ENCODE measurements at places on chromosomes 16 and 17.

DNA sequence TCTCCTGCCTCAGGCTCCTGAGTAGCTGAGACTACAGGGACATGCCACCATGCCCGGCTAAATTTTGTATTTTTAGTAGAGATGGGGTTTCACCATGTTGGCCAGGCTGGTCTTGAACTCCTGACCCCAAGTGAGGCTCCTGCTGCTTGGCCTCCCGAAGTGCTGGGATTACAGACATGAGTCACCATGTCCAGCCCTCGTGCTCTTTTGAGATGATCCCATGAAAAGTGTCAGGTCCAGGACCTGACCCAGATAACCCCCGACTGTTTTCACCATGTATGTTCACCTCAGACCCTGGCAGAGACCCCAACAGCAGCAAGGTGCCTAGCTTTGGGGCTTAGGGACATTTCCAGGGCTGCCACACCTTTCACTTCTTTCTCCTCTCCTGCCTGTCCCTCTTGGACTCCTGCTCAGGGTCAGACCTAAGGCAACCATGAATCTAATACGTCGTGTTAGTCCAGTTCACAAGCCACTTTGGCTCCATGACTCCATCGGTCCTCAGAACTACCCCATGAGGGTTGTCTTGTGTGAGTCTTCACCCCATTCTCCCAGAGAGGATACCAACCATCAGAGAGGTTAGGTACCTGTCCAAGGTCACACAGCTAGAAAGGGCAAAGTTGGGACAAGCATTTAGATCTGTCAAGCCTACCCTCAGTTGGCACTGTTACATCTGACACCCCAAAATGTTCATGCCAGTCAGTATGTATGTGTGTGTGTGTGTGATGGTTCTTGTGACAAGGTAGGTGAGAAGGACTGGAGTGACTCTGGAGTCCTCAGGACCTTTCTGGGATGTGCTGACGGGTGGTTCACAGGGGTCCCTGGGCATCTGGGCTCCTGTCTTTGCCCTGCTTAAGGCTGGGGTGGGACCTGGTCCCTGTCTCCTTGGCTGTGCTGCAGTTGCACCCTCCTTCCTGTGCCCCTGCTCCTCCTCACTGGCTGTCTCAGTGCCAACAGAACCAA, 23.1 kb upstream of the MAP3K14 start:
- DNase-seq: no peak

DNA sequence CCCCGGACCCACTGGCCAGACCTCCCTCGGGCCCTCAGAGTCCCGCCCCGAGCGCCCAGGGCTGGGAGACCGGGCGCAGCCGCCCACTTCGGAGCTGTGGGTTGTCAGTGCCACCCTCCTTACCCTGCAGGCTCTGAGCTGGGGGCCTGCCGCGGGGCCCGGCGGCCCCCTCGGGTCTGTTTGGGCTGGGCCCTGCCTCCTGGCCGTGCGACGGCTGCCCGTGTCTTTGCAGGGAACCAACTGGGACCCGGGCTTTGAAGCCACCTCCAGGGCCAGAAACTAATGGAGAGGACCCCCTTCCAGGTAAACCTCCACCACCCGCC, 443 bp downstream of the TEDC2 start:
- DNase-seq: no peak

GRCh38 chr17:42773290-42774035, at the start of gene VPS25:
TSS of gene VPS25 (plus strand) at chr17:42773449. CDS start at chr17:42773476, 27 bp downstream.
- DNase-seq: peak; percentile 85

DNA sequence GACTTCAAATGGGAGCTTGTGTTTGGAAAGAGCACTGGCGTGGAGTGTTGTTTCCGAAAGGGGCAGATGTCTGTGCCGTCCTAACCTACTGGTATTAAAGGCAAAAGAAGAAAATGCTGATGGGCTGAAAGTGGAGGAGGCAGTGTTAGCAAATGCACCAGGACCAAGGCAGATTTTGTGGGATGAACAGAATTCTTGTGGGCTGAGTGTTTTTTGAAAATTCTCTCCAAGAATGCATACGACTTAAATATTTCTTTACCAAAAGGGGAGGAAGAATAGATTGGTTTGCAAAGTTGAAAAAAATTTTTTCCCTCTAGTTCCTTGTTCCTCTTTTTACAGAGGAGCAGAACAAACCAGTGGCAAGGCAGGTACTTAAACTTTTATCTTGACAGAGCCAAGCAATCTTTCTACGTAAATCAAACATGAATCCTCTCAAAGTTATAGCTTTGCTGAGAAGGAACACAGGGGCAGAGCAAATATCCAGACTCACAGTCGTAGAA, 16.8 kb downstream of the MARCHF10 start:
- DNase-seq: no peak

DNA sequence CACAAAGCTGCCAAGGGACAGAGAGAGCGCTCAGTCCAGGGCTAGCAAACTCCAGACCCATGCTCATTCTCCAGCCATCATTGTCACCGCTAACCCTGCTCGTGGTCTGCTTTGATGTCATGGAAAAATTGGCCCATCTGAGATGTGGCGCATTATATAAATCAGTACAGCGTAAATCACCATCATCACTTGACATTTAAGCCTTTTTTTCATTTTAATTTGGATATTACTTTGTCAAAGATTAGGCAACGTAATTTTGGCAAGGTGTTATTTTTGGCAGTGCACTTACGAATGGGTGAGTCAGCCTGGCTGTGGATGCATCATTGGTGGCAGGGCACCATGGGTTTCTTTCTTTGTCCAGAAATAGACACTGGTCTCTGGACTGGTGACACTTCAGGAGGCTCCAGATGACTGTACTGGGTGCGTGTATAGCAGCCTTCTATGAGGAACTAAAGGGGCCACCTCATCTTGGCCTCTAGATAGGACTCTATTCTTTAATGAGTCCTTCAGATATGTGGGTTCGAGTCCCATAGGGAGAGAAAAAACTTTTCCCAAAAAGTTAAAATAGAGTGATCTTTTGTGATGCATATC, 166.3 kb downstream of the MSI2 start:
- DNase-seq: no peak

- no peak for DNase-seq
Measured at GRCh38 chr17:10646392-10646990, 10.6 kb downstream of the MYH3 start.

DNA sequence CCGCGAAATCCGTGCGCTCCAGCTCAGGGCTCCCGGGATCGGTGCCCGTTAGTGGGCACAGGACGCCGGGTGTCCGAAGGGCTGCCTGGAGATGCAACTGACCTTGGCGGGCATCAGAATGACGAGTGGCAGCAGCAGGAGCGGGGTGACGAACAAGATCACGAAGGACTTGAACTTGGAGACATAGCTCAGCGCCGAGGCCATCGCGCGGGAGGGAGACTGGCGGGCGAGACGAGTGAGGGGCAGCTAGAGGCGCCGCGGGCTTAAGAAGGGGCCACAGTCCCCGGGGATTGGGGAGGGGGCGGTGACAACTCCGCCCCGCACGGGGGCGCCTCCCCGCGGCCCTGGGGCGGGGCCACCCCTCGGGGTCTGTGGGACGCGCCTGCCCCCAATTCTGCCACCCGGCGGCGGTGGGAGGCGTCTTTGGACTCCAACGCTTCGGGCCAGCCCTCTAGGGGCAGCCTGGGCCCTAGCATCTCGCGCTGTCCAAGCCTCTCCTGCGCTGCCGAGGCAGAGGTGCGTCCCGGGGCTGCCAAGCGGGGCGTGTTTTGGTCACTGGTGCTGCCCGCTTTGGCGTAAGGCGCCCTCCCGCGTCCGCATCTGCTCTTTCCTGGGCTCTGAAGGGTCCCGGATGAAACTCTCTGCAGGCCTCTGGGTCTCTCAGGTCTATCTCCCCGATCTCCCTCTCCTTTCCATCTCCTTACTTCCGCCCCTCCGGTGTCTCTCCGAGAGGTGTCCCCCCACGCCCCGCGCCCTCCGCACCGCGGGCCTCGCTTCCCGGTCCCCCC, at the start of gene SLC13A5:
TSS of gene SLC13A5 (minus strand) at position 240 of the 788 bp plus-strand sequence. CDS start at position 204, 36 bp downstream.
- DNase-seq: no peak

DNA sequence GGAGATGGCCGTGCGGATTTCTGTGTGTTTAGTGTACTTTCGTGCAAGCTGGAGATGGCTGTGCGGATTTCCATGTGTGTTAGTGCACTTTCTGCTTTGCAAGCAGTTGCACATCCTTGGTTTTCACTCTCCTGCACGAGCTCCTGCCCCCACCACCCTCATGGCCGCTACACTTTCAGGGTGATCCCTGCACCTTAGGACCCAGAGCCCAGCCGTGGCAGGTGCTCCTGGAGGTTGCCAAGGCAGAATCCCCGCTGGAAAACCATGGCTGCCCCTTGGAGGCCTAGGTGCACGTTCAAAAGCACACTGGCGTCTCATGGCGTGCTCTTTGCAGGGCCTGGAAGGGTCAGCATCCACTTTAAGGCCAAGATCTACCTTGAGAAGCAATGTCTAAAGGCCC, 311.0 kb upstream of the TNRC6C start:
- no peak for DNase-seq

- no peak for DNase-seq
Measured at GRCh38 chr17:81667754-81668153, 1.2 kb downstream of the CCDC137 start.

DNA sequence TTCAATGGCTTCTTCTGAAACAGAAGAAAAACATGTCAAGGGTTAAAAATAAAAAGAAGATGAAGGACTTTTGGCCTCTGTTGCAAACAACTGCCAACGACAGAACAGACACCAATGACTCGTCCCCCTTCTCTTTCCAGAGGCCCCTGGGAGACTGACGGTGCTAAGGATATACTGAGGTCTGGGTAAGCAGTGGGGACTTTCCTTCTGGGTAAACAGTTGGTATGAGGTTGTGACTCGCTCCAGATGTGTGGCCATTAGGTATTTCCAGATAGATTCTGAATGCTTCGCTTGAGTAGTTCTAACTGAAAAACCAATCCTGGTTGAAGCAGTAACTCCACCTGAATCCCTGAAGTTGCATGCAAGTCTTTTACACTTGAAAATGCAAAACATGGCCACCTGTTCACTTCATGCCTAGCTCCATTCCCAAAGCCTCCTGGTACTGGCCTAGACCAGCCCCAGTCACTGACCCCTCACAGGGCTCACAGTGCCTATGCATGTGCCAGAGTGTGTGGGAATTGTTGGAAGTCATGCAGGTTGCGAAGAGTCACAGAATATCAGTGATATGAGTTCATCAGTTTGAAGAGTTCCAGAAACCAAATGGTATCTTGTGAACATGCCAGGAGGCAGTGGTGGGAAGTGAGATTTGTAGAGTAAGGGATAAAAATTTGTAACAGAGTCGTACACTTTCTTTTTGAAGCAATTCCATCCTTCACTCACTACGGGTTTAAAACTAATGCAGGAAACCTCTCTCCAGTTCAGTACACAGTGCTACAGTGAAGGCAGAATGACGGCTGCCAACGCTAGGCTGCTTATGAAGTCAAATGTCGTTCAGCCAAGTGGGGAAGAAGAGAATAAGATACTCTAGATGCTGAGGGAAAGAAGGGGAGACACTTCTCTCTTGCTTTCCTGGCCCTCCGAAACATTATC, 217.8 kb downstream of the ZFHX3 start:
- no peak for DNase-seq

GRCh38 chr16:57166951-57167350, 18.9 kb downstream of the PSME3IP1 start:
- peak; percentile 68 for DNase-seq

DNA sequence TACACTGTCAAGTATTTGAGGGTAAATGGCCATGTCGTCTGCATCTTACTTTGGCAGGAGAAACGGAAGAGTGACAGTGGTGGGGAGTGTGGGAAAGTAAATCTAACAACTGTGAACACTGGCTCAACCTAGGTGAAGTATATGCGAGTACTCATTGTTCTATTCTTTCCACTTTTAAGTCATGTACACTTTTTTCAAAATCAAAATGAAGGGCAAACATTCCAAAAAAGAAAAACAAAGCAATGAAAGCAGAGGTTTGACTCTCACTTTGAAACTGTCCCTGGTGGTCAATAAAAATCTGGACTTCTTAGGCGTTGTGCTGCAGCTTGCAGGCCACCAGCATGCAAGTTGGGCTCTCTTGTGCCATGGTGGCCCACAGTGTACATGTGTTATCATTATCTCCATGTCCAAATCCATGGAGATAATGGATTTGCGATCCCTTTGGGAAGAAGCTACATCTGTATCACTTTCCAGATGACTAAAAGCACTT, 32.7 kb downstream of the STAT5B start:
- DNase-seq: no peak

DNA sequence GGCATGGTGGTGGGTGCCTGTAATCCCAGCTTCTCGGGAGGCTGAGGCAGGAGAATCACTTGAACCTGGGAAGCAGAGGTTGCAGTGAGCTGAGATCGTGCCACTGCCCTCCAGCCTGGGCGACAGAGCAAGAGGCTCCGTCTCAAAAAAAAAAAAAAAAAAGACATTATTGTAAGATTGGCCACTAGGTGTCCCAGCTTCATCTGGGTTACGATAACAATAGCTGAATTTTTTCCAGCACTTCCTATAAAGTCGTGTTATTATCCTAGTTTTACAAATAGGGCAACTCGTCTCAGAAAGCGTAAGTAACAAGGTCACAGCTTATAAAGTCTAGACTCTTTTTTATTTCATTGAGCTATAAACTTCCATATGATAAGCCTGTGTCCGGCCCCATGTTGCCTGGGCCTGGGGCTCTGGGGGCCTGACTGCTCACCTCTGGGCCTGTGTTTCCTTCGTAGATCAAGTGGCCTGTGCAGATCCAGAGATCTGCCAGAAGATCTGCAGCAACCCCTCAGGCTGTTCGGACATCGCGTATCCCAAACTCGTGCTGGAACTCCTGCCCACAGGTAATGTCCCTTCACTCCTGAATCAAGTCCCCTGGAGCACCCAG, 60.5 kb downstream of the SLC5A11 start:
- no peak for DNase-seq

- peak; percentile 73 for DNase-seq
Measured at GRCh38 chr16:67199011-67199807, at the start of gene ELMO3. TSS of gene ELMO3 (plus strand) at chr16:67199131. CDS start at chr16:67199327, 196 bp downstream.

DNA sequence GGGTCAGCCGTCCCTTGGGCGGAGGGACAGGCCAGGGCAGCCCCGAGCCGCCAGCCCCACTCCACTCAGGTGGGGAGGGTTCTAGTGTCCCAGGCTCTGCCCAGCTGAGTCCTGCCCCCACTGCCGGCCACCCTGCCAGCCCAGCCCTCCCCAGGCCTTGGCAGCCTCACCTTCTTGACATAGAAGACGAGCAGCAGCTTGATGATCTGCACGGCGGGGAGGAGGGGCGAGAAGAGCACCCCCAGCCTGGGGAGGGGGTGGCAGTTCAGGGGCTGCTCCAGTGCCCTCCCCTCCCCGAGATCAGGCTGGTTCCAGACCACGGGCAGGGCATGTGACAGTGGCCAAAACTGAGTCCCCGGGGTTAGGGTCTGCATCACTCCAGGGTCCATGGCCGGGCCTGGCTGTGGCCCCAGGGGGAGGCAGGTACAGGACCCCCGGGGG, 9.7 kb downstream of the TMC6 start:
- DNase-seq: peak; percentile 46

- no peak for DNase-seq
Measured at GRCh38 chr17:15444805-15445204, 22.6 kb downstream of the CDRT4 start.

- peak; percentile 58 for DNase-seq
Measured at GRCh38 chr16:88382491-88383400, at the start of gene ZNF469. TSS of gene ZNF469 (plus strand) at chr16:88382959. CDS start at chr16:88427471, 44,512 bp downstream.

- no peak for DNase-seq
Measured at GRCh38 chr17:7178973-7179316, 225 bp downstream of the ASGR1 start.

DNA sequence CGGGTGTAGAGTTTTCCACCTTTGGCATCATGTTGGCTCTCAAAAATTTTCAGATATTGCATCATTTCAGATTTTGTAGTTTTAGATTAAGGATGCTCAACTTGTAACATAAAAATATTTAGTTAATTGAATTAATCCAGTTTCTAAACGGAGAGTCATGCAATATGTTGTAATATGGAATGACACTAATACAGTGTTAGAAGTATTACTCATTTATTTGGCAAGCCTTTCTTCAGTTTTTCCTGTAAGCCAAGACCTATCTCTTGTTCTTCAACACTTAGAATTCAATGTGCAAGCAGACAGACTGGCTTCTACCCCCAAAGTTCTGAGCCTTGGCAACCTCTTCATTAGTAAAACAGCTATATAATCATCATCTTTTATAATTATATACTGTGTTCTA, 985.0 kb upstream of the GOT2 start:
- DNase-seq: no peak

Measured in Right ventricle myocardium inferior (tissue), 1 donor.